ENCODE measurements at places on chromosomes 5 and 9. TPM values are rescaled to one million over a fixed set of nuclear protein-coding genes. Genes with fewer than 3 reads are reported as not detected.

- DNase-seq: no peak
Observed at GRCh38 chr5:56094579-56095361, 100.0 kb upstream of the IL6ST start.

- DNase-seq: peak; percentile 42
Observed at GRCh38 chr5:138610918-138611677, 35.9 kb upstream of the HSPA9 start.

- DNase-seq: peak; percentile 79
Observed at GRCh38 chr9:136634904-136635303, 27.8 kb upstream of the EGFL7 start.

- no peak for DNase-seq
Observed at GRCh38 chr5:22431406-22431805, 421.7 kb downstream of the CDH12 start.

DNA sequence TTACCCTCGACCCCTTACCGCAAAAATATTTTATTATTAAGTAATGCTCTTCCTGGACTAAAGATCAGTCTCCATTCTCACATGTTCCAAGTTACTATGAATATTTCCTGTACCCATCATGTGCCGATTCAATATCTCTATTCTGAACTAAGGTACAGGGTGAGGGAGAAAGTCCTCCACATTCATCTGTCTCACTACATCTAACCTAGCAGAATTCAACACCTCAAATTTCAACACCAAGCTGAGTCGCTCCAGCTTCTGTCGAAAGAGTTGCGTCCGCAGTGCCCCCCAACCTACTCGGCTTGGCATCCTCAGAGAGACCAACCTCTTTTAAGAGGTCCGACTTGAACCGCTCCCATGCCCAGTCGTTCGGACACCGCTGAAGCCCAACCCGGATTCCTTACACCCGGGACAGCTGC is 1.0 kb downstream of the CERT1 start:
- DNase-seq: no peak

DNA sequence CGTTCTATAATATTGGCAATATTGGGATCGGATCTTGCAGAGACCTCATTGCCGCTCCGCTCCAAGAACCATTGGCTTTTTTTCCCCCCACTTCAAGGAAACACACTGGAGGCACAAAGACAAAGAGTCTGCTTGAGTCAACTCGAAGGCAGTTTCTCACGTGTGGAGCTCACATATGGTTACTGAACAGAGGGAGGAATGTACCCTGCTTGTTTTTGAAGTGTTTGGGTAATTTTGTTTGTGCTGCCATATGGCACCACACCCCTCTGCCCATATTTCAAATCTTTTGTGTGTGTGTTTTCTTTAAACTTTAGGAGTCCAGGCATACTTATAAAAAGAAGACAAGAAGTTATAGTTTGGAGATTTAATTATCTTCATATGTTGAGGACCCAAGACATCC is 595.9 kb downstream of the DTWD2 start:
- DNase-seq: no peak

DNA sequence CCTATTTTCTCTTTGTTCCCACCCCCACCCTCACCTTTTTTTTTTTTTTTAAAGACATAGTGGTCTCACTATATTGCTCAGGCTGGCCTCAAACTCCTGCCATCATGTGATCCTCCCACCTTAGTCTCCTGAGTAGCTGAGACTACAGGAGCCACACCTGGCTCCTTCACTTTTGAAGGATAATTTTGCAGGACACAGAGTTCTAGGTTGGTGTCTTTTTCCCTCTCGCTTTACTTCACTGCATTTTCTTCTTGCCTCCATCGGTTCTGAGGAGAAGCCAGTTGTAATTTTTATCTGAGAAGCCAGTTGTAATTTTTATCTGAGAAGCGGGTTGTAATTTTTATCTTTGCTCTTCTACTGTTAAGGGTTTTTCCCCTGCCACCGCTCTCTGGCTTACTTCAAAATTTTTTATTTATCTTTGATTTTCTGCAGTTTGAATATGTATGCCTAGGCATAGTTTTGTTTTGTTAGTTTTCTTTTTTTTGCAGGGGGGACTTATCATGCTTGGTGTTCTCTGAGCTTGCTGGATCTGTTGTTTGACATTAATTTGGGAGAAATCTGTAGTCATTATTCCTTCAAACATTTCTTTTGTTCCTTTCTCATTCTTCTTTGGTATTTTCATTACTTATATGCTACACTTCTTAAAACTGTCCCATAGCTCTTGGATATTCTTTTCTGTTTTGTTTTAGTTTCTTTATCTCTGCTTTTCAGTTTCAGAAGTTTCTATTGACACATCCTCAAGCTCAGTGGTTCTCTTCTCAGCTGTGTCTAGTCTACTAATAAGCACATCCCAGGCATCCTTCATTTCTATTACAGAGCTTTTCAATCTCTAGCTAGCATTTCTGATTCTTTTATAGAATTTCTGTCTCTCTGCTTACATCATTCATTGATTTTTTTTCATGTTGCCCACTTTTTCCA is 148.2 kb upstream of the CHD1 start:
- DNase-seq: no peak

Gene LRRC19
- not detected for polyA plus RNA-seq

Gene SLC36A3
- not detected for polyA plus RNA-seq

Gene UAP1L1
- 3.6 TPM for polyA plus RNA-seq

Measured in adrenal gland (tissue), 19 donors.